ENCODE measurements at places on chromosomes 7 and 10. TPM values are rescaled to one million over a fixed set of nuclear protein-coding genes. Genes with fewer than 3 reads are reported as not detected.

The SYT15 gene
- 1.8 TPM for total RNA-seq

The CNTNAP2 gene
- total RNA-seq = 137 TPM

The NEURL1 gene
- 16.8 TPM for total RNA-seq

The NDUFB2 gene
- 50.7 TPM for total RNA-seq

The BTAF1 gene
- total RNA-seq = 62.3 TPM

The TBL2 gene
- total RNA-seq = 22.8 TPM

The MET gene
- total RNA-seq = 1.6 TPM

The PSD gene
- total RNA-seq = 38.8 TPM

The CPEB3 gene
- 23.4 TPM for total RNA-seq

The PGAM2 gene
- total RNA-seq = 13.0 TPM

The RBM20 gene
- 0.91 TPM for total RNA-seq

The DPY19L1 gene
- 59.2 TPM for total RNA-seq

The HOGA1 gene
- 3.4 TPM for total RNA-seq

The CRPPA gene
- total RNA-seq = 7.5 TPM

The PON1 gene
- not detected for total RNA-seq

The RBP4 gene
- 2.5 TPM for total RNA-seq

The KIF5B gene
- total RNA-seq = 97.5 TPM

The TMEM168 gene
- total RNA-seq = 39.6 TPM

The GCK gene
- total RNA-seq = 7.7 TPM

The SPDYE2 gene
- not detected for total RNA-seq

The TMEM196 gene
- 12.9 TPM for total RNA-seq

The MYL10 gene
- not detected for total RNA-seq

The ZNF37A gene
- 35.2 TPM for total RNA-seq

The ADAM22 gene
- 111 TPM for total RNA-seq

The TDRD1 gene
- total RNA-seq = 0.45 TPM

The PARP12 gene
- total RNA-seq = 8.1 TPM

The CYP17A1 gene
- total RNA-seq = not detected

The TMEM178B gene
- total RNA-seq = 50.7 TPM

The SNCG gene
- total RNA-seq = 8.9 TPM

The SPDYE8 gene
- not detected for total RNA-seq

The GPR15LG gene
- total RNA-seq = 0.36 TPM

The CHST3 gene
- 22.0 TPM for total RNA-seq

The CAV1 gene
- total RNA-seq = 13.8 TPM

The SCART1 gene
- total RNA-seq = 2.5 TPM

The SPOCK2 gene
- total RNA-seq = 118 TPM

The NUPR2 gene
- 0.82 TPM for total RNA-seq

The CISD1 gene
- total RNA-seq = 19.1 TPM

The RBP3 gene
- not detected for total RNA-seq

The HOXA11 gene
- not detected for total RNA-seq

The NSUN5 gene
- total RNA-seq = 12.3 TPM

The SPDYE5 gene
- not detected for total RNA-seq
